Smooth muscle cell of the umbilical artery (primary cell): ENCODE measurements at places on chromosomes 16 and 17. TPM values are rescaled to one million over a fixed set of nuclear protein-coding genes. Genes with fewer than 3 reads are reported as not detected.

The SEPTIN12 gene
- not detected in 2 replicates for total RNA-seq

The MLKL gene
- 8.3 and 16.7 TPM in 2 replicates for total RNA-seq

The CCL4L2 gene
- not detected in 2 replicates for total RNA-seq

The TSPOAP1 gene
- 1.5 and 1.7 TPM in 2 replicates for total RNA-seq

The DNAH2 gene
- under 0.01 and 0.05 TPM in 2 replicates for total RNA-seq

The FGF11 gene
- total RNA-seq = 5.3 and 7.2 TPM in 2 replicates

The CHD3 gene
- 108 and 155 TPM in 2 replicates for total RNA-seq

The C17orf100 gene
- 0.55 and 0.59 TPM in 2 replicates for total RNA-seq

The CHD9NB gene
- 1.5 and 2.2 TPM in 2 replicates for total RNA-seq

The MYH2 gene
- under 0.01 and 0.97 TPM in 2 replicates for total RNA-seq

The GPRC5C gene
- 0.09 and 0.89 TPM in 2 replicates for total RNA-seq

The HEATR9 gene
- total RNA-seq = not detected in 2 replicates

The ZMYND15 gene
- total RNA-seq = not detected in 2 replicates

The TMEM101 gene
- 43.0 and 80.5 TPM in 2 replicates for total RNA-seq

The KRT33A gene
- not detected in 2 replicates for total RNA-seq

The YBX2 gene
- total RNA-seq = not detected in 2 replicates

The ERN2 gene
- not detected in 2 replicates for total RNA-seq

The KRTAP9-2 gene
- total RNA-seq = not detected in 2 replicates

The ST6GALNAC2 gene
- 0.55 TPM in 1 of 2 replicates, not detected in the other for total RNA-seq

The CD300LG gene
- not detected in 2 replicates for total RNA-seq

The PAQR4 gene
- total RNA-seq = 0.89 and 4.6 TPM in 2 replicates

The PDE6G gene
- not detected in 2 replicates for total RNA-seq

The BFAR gene
- total RNA-seq = 80.2 and 90.4 TPM in 2 replicates

The RMI2 gene
- total RNA-seq = 2.1 and 5.1 TPM in 2 replicates
